Stimulated activated CD8-positive, alpha-beta memory T cell treated with anti-CD3 and anti-CD28 coated beads, Interleukin-15, amount 100 ng/mL, for 24 hours (primary cell): ENCODE measurements at places on chromosomes 6 and 20.

GRCh38 chr6:159761873-159762680, at the start of gene ACAT2:
Gene ACAT2, plus strand, starts transcription at chr6:159762045. Its CDS starts 43 bp downstream, at chr6:159762088.
- peak; percentile 75 for DNase-seq

GRCh38 chr20:25720285-25720684, 23.6 kb upstream of the ZNF337 start:
- no peak for DNase-seq

GRCh38 chr6:18016133-18016532, 28.7 kb upstream of the KIF13A start:
- DNase-seq: no peak

DNA sequence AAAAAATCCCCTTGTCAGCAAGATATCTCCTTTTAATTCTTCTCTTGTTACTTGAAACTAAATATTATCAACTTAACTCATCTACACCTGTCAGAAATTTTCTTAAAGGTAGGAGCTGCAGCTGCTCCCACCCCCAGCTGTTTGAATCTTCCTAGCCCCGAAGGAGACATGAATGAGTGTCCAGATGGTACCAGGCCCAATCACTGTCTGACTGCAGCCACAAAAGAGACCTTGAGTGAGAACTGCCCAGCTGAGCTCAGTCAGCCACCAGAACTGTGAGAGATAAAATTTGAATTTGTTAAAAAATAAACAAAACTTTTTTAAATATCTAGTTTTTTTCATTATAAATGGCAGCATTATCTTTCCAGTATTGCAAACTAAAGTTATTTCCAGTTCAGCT, 84.7 kb downstream of the PRSS35 start:
- no peak for DNase-seq

DNA sequence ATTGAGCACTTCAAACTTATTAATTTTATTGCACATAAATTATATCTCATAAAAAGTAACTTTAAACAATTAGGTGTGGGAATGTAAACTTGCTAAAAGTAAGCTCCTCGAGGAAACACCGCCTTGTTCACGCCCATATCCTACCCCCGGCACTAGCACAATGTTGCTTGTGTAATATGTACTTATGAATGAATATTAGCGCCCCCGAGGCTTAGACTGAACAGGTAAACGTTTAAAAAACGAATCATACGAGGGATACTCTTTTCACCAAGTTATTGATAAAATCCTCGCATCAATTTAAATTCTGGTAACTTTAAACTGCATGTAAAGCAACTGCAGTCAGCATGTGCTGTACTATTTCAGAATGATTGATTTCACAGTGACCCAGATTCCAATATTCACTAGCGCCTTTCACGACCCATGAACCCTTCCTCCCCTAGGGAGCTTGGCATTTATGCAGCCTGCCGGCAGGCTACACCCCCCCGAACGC, 637 bp downstream of the TFB1M start:
- DNase-seq: no peak

DNA sequence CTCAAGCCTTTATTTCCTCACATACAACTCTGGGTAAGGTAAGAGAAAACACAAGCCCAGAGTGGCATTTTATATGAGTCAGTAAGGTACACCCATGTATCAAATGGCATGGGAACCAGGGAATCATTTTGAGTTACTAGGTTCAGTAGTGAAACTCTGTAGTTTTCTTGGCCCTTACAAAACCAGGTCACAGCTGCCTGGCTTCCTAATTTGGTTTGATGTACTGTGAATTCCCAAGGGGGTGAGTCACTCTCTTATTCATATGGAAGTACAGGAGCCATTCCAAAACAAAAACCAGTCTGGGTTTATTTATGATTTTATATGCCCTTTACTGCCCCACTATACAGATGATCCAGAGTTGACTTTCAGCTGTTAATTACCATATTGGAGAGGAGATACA, 70.7 kb downstream of the PDE7B start:
- DNase-seq: no peak
